ENCODE measurements at places on chromosomes 1 and 21. TPM values are rescaled to one million over a fixed set of nuclear protein-coding genes. Genes with fewer than 3 reads are reported as not detected.

GRCh38 chr1:65164633-65165032 is 16.6 kb downstream of the AK4 start:
- H3K4me1 ChIP-seq, result peaks cover 3% of the 10 kb centered on the region
- H3K27me3 ChIP-seq, result no peaks in the 10 kb centered on the region
- DNase-seq, result no peak

- H3K4me3 ChIP-seq, result peak overlapping the region; percentile 36
- no peak for DNase-seq
- H3K27me3 ChIP-seq, result peaks cover 9% of the 10 kb centered on the region
- H3K36me3 ChIP-seq, result no peaks in the 10 kb centered on the region
- peaks cover 14% of the 10 kb centered on the region for H3K4me1 ChIP-seq
- H3K27ac ChIP-seq, result no peak overlapping the region
These were observed 808 bp downstream of the MAP3K21 start for GRCh38 chr1:233328142-233328921.

Gene SLC9C2
- total RNA-seq, result 1.3 TPM

Gene SLAMF9
- total RNA-seq, result not detected

Gene G0S2
- 6.1 TPM for total RNA-seq

Measured in spinal cord (tissue), 10 donors.